ENCODE measurements at places on chromosomes 7 and 10. TPM values are rescaled to one million over a fixed set of nuclear protein-coding genes. Genes with fewer than 3 reads are reported as not detected.

- no peak for DNase-seq
Observed at GRCh38 chr7:24441314-24442027, 131.8 kb upstream of the PALS2 start.

DNA sequence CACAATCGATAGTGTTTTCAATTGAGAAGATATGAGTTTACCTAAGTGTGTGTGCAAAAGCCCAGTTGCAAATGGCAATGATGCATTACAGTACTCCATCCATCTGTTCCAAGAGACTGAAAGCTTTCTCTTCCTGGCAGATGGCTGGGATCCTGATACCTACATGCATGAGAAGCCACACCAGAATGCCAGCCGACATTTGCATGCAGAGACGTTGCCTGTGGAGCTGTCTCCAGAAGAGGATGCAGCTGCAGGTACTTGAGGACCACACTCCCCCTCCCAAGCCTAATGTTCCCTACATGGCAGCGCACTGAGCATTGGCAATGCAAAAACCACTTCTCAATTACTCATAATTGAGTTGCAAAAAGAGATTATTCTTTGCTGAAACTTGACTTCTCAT lies 332.1 kb downstream of the WDR11 start:
- DNase-seq: no peak

GRCh38 chr10:125061557-125062226 lies 98.7 kb downstream of the CTBP2 start:
- DNase-seq: no peak

DNA sequence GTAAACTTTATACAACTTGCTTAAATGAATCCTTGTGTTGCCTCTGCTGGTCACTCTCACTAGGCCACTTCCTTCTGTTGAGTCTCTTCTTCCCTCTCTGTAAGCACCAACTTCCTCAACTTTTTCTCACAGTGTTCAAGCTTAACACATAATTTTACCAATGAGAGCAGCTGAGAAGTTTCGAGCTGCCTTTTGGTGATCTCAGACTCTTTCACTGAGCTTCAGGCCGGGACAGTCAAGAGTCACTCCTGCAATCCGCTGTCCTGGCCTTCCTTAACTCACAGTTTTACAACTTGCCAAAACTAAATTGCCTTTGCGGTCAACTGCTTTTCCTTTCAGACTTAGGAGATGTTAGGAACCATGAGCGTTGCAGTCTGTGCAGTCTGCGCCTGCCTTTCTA lies 47.4 kb downstream of the PRPF18 start:
- DNase-seq: no peak

GRCh38 chr10:80081801-80082750 lies 3.6 kb downstream of the TMEM254 start:
- no peak for DNase-seq

- DNase-seq: no peak
Observed at GRCh38 chr7:114917211-114917839, 4.6 kb upstream of the MDFIC start.

DNA sequence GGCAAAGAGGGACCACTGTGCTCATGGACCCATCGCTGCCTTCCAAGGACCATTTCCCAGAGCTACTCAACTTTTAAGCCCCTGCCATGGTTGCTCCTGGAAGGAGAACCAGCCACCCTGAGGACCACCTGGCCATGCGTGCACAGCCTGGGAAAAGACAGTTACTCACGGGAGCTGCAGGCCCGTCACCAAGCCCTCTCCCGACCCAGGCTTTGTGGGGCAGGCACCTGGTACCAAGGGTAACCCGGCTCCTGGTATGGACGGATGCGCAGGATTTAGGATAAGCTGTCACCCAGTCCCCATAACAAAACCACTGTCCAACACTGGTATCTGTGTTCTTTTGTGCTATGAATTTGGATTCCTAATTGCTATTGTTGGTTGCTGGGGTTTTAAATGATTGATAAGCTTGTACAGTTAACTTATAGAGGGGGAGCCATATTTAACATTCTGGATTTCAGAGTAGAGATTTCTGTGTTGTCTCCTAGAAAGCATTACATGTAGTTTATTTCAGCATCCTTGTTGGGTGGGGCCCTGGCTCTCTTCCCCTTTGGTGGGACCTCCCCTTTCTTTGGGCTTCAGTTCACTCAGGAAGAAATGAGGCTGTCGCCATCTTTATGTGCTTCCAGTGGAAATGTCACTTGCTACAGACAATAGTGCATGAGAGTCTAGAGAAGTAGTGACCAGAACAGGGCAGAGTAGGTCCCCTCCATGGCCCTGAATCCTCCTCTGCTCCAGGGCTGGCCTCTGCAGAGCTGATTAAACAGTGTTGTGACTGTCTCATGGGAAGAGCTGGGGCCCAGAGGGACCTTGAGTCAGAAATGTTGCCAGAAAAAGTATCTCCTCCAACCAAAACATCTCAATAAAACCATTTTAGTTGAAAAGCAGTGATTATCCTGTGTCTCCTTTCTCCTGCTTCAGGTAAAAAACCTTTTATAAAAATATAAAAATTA lies 19.4 kb downstream of the LAT2 start:
- DNase-seq: no peak

The EBLN1 gene
- total RNA-seq: not detected

The AOC1 gene
- not detected for total RNA-seq
